ENCODE measurements at places on chromosomes 7 and 10. TPM values are rescaled to one million over a fixed set of nuclear protein-coding genes. Genes with fewer than 3 reads are reported as not detected.

DNA sequence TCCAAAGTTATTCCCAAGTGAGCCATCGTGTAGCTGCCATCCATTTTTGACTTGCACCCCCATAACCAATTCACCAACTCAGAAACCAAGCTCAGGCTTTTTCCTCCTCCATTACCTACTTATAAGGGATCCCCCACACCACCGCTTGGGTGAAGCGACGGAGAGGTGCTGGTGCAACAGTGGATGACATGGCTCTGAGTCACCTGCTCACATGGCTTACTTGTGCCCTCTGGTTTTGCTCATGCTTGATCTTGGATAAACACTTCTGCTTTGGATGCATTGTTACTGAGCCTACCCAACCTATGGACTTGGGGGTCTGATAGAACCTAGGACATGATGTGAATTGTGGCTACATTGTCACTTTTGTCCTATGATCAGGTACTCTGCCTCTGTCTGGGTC is 12.0 kb upstream of the AKR1B1 start:
- H3K27me3 ChIP-seq, result no peaks in the 10 kb centered on the region
- H3K27ac ChIP-seq, result no peak overlapping the region
- H3K4me3 ChIP-seq, result no peak overlapping the region
- no peaks in the 10 kb centered on the region for H3K4me1 ChIP-seq
- no peak for DNase-seq

Gene PSD
- 3.6 TPM for total RNA-seq

DNA sequence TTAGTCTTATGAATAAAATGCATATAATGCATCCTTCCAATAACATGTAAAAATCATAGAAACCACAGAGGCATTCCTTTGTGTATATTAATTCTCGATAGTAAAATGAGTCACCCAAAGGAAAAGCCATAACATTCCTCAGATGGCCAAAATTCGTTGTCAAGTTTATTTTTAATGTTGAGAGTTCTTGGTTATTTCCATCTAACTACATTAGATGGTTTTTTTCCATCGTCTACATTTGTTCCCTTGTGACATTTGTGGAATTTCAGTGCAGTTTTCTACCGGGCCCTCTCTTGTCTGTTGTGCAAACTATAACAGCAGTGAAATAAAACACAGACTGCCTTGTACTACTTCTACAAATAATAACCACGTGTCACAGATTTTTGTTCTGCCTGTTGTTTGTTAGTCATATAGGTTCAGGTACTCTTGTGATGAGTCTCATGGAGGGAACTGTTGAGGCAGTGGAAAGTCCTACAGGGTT is 54.7 kb upstream of the CCAR1 start:
- DNase-seq, result no peak
- no peak overlapping the region for H3K4me3 ChIP-seq
- H3K27ac ChIP-seq, result no peak overlapping the region
- H3K27me3 ChIP-seq, result no peaks in the 10 kb centered on the region

Gene DNAH11
- total RNA-seq, result 0.43 TPM

Gene CALY
- total RNA-seq, result 3.1 TPM

Gene RBP3
- not detected for total RNA-seq

GRCh38 chr7:83427884-83428283 is 221.1 kb downstream of the SEMA3E start:
- no peak overlapping the region for H3K27ac ChIP-seq
- no peak overlapping the region for H3K4me3 ChIP-seq
- no peaks in the 10 kb centered on the region for H3K27me3 ChIP-seq
- H3K4me1 ChIP-seq, result no peaks in the 10 kb centered on the region

Gene SLC26A3
- total RNA-seq, result not detected

Gene GPER1
- total RNA-seq, result 0.19 TPM

DNA sequence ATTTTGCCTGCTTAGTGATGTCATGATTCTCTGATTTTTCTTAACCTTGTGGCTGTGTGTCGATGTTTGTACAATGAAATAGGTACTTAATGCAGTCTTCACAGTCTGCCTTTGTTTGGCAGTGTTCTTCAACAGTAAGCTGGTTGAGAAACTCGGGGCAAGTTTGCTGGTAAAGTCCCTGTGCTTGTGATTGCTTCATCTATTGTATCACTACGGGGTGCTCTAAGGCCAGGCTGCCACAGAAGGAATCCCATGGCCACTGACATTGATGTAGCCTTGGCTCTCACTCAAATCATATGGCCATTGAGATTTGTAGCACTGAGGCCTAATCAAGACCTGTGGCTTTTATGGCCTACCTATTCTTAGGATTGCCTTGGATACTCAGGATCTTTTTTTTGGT is 33.5 kb upstream of the PRSS37 start:
- DNase-seq, result no peak
- H3K36me3 ChIP-seq, result no peaks in the 10 kb centered on the region
- no peaks in the 10 kb centered on the region for H3K4me1 ChIP-seq
- H3K27me3 ChIP-seq, result no peaks in the 10 kb centered on the region

Gene VWDE
- total RNA-seq, result 4.8 TPM

Gene ALKBH4
- 12.5 TPM for total RNA-seq

- no peaks in the 10 kb centered on the region for H3K4me1 ChIP-seq
- peaks cover 21% of the 10 kb centered on the region for H3K27me3 ChIP-seq
- H3K4me3 ChIP-seq, result no peak overlapping the region
- DNase-seq, result no peak
- H3K27ac ChIP-seq, result no peak overlapping the region
These were observed 19.3 kb upstream of the ING3 start for GRCh38 chr7:120931243-120931642.

GRCh38 chr10:106513352-106513771 is 651.1 kb downstream of the SORCS1 start:
- no peak overlapping the region for H3K4me3 ChIP-seq
- no peaks in the 10 kb centered on the region for H3K27me3 ChIP-seq

- DNase-seq, result no peak
- H3K4me3 ChIP-seq, result no peak overlapping the region
- peak overlapping the region; percentile 73 for H3K27ac ChIP-seq
- peaks cover 7% of the 10 kb centered on the region for H3K27me3 ChIP-seq
- H3K36me3 ChIP-seq, result no peaks in the 10 kb centered on the region
These were observed 13.4 kb upstream of the CRYGN start for GRCh38 chr7:151453326-151453791.

DNA sequence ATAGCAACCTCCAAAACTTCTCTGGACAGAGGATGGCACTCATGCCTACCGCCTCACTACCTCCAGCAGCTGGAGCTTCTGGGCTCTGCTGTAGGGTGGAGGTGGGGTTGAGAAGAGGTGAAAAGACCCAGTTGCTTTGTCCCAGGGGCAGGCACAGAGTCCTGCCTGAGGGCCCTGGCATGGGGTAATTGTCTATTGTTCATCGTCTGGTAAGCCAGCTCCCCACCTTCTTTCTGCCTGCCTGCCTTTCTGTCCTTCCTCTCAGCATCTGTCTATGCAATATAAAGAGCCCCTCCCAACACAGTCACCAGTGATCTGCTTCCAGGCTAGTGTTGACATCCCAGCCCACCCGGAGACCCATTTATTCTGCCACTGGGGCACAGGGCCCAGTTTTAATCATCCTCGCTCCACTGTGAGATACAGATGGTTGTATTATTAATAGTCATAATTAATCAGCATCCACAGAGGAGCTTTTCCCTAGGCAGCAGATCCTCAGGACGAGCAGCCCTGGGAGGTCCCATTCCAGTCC is 39.0 kb downstream of the ZMIZ1 start:
- DNase-seq, result no peak
- H3K27me3 ChIP-seq, result no peaks in the 10 kb centered on the region
- H3K4me1 ChIP-seq, result peaks cover 5% of the 10 kb centered on the region
- H3K36me3 ChIP-seq, result no peaks in the 10 kb centered on the region
- H3K4me3 ChIP-seq, result no peak overlapping the region
- H3K27ac ChIP-seq, result peak overlapping the region; percentile 42

Gene ECHS1
- 33.5 TPM for total RNA-seq

Gene GIMAP8
- total RNA-seq, result 29.2 TPM

Gene WDFY4
- total RNA-seq, result 1.5 TPM

GRCh38 chr7:26526265-26526587 is 234.6 kb downstream of the SNX10 start:
- H3K36me3 ChIP-seq, result no peaks in the 10 kb centered on the region
- DNase-seq, result no peak
- no peak overlapping the region for H3K4me3 ChIP-seq
- H3K27ac ChIP-seq, result no peak overlapping the region
- H3K4me1 ChIP-seq, result no peaks in the 10 kb centered on the region

- peak overlapping the region; percentile 88 for H3K4me3 ChIP-seq
- no peaks in the 10 kb centered on the region for H3K27me3 ChIP-seq
- peaks cover 19% of the 10 kb centered on the region for H3K36me3 ChIP-seq
- peaks cover 22% of the 10 kb centered on the region for H3K4me1 ChIP-seq
- H3K27ac ChIP-seq, result peak overlapping the region; percentile 86
These were observed 29.8 kb upstream of the EPC1 start for GRCh38 chr10:32376771-32377170.

Gene FAM25G
- not detected for total RNA-seq

DNA sequence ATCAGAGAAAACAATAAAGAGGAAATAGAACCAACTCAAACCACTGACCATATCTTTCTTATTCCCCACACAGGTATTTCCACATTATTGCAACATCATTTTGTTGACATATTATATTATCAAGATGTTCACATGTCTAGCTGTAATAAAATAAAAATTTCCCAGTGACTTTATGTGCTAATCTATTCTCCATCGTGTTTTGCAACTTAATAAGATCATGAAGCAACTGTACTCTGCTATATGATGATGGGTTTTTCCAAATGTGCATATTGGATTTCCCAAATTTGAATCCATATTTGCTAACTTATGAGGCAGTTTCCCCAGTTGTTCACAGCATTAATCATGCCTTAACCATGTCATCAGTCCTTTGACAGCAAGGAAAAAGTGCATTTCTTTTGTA is 127.8 kb downstream of the ITGB8 start:
- DNase-seq, result no peak
- no peaks in the 10 kb centered on the region for H3K27me3 ChIP-seq
- H3K36me3 ChIP-seq, result no peaks in the 10 kb centered on the region
- no peak overlapping the region for H3K27ac ChIP-seq
- H3K4me1 ChIP-seq, result no peaks in the 10 kb centered on the region
- no peak overlapping the region for H3K4me3 ChIP-seq

- H3K4me1 ChIP-seq, result peaks cover 1% of the 10 kb centered on the region
- H3K27ac ChIP-seq, result no peak overlapping the region
These were observed 193.1 kb upstream of the SEMA3C start for GRCh38 chr7:81111781-81112540.

- H3K36me3 ChIP-seq, result no peaks in the 10 kb centered on the region
- H3K4me3 ChIP-seq, result no peak overlapping the region
- H3K4me1 ChIP-seq, result no peaks in the 10 kb centered on the region
- peaks cover 9% of the 10 kb centered on the region for H3K27me3 ChIP-seq
- no peak overlapping the region for H3K27ac ChIP-seq
These were observed 21.5 kb upstream of the AKR1E2 start for GRCh38 chr10:4804465-4804864.

DNA sequence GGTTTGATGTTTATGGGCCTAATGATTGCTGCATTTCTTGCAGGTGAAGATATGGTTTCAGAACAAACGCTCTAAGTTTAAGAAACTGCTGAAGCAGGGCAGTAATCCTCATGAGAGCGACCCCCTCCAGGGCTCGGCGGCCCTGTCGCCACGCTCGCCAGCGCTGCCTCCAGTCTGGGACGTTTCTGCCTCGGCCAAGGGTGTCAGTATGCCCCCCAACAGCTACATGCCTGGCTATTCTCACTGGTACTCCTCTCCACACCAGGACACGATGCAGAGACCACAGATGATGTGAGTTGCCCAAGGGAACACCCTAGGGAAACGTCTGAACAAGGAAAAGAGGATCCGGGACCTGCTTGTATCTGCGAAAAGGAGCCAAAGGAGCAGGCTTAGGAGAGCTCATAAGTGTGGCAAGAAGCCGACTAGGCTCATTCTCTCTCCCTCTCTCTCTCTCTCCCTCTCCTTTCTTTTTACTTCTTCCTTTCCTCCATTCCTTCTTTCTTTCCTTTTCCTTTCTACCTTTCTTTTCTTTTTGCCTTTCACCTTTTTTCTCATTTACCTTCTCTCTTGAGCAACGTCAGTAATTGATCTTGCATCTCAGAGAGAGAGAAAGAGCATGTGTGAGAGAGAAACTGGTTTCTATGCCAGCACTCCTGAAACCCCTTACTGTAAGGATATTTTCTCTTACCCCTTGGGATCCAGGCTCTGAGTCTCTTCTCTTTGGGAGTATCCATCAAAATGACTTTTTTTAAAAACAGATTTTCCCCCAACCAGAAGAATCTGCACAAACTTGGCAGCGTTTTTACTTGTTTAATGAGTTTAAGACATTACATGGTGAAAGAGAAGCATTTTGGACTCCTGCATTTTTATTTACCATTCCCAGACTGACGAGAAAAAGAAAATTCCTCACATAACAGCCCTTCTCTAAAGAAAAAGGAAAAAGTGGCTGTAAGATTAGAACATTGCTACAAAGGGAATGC is 4.7 kb downstream of the DLX6 start:
- peaks cover 2% of the 10 kb centered on the region for H3K4me1 ChIP-seq
- H3K27me3 ChIP-seq, result peaks cover 88% of the 10 kb centered on the region
- H3K27ac ChIP-seq, result no peak overlapping the region
- peaks cover 1% of the 10 kb centered on the region for H3K36me3 ChIP-seq
- no peak overlapping the region for H3K4me3 ChIP-seq

DNA sequence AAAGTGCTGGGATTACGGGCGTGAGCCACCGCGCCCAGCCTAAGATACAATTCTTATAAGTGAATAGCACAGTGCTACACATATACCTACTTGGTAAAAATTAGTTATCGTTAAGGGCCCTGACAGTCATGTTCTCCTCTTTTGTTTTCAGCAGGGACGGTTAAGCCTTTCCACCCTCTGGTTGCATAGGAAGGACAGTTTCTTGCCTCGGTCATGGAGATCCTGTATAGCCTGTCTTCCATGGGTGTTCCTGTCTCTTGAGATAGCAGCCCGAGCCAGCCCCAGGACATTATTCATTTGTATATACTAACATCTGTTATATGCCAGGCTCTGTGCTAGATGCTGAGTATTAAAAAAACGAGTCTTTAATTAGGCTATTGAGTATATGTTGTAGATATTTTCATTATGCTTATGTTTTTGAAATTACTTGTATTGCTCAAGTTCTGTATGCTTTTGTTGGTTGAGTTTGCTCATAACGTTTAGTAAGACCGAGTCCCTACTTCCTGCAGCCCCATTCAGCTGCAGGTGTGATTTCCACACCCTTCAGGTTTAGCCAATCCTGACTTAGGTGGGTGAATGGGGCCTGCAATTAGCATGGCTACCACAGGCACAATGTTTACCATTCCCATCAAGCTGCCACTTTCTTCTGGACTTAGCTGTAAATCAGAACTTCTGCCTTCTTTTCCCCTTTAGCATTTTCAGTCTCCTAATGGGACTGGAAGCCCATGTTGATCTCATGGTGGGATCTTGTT is 24.8 kb downstream of the CCSER2 start:
- peaks cover 48% of the 10 kb centered on the region for H3K4me1 ChIP-seq
- no peaks in the 10 kb centered on the region for H3K27me3 ChIP-seq
- H3K36me3 ChIP-seq, result peaks cover 7% of the 10 kb centered on the region
- no peak overlapping the region for H3K4me3 ChIP-seq

Gene ACBD7
- total RNA-seq, result 1.5 TPM

Gene PTPN12
- 24.0 TPM for total RNA-seq

Gene AGAP4
- total RNA-seq, result 30.1 TPM

Gene FAM237B
- total RNA-seq, result not detected

GRCh38 chr10:110107887-110108286 is 99.5 kb upstream of the MXI1 start:
- H3K27ac ChIP-seq, result no peak overlapping the region
- peaks cover 62% of the 10 kb centered on the region for H3K36me3 ChIP-seq
- H3K27me3 ChIP-seq, result no peaks in the 10 kb centered on the region
- H3K4me3 ChIP-seq, result no peak overlapping the region
- peaks cover 18% of the 10 kb centered on the region for H3K4me1 ChIP-seq
- no peak for DNase-seq

Data from activated naive CD8-positive, alpha-beta T cell treated with anti-CD3 and anti-CD28 coated beads, Interleukin-2, amount 10 ng/mL, durations not matched to agents 7 days and 5 days (primary cell).